Neural crest cell (in vitro differentiated cells): ENCODE measurements at places on chromosomes 13 and 19. TPM values are rescaled to one million over a fixed set of nuclear protein-coding genes. Genes with fewer than 3 reads are reported as not detected.

DNA sequence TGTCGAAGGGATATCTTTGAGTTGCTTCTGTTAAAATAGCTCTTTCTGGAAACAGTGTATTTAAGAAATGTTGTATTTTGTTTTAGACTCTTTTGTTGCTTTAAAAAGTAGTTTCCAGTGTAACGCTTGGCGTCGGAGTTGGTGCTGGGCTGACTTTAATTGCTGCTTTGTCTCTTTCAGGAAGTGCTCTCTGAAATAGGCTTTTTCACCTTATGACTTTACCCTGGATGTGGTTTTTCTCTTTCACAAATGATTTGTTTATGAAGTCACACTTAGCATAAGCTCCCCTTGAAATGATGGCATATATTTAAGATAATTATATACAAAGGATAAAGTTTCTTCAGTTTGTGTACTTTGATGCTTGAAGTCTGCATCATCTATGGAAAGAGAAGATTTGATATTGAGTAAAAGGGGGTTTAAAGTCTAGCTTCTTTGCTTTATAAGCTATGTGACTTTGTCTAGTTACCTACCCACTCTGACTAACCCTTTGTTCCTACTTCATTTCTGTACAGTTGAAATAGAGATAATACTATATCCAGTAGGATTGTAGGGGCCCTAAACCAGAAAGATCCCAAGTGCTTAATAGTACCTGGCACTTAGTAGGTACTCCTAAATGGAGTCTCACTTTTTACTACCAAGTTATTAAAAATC, at the start of gene GPR18:
Gene GPR18, minus strand, starts transcription at position 170 of the 651 bp plus-strand sequence. CDS start 2,507 bp downstream, outside the sequence.
- no peak for DNase-seq

- DNase-seq, result no peak
These were observed 74.5 kb downstream of the NBEA start for GRCh38 chr13:35016362-35017112.

- DNase-seq, result no peak
These were observed 63.6 kb upstream of the FLT1 start for GRCh38 chr13:28558567-28558966.

DNA sequence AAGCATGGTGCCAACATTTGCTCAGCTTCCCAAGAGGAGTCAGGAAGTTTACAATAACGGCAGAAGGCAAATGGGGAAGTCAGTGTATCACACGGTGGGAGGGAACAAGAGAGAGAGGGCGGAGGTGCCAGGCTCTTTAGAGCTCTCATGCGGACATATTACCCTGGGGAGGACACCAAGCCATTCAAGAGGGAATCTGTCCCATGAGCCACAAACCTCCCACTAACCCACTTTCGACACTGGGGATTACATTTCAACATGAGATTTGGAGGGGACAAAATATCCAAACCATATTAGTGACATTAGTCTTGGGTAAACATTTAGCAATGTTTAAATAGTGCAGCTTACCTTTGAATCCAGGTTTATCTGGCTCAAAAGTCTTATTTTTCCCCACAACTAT, 69.9 kb downstream of the SLAIN1 start:
- no peak for DNase-seq

- no peak for DNase-seq
These were observed 213.6 kb downstream of the PCDH20 start for GRCh38 chr13:61202042-61202441.

DNA sequence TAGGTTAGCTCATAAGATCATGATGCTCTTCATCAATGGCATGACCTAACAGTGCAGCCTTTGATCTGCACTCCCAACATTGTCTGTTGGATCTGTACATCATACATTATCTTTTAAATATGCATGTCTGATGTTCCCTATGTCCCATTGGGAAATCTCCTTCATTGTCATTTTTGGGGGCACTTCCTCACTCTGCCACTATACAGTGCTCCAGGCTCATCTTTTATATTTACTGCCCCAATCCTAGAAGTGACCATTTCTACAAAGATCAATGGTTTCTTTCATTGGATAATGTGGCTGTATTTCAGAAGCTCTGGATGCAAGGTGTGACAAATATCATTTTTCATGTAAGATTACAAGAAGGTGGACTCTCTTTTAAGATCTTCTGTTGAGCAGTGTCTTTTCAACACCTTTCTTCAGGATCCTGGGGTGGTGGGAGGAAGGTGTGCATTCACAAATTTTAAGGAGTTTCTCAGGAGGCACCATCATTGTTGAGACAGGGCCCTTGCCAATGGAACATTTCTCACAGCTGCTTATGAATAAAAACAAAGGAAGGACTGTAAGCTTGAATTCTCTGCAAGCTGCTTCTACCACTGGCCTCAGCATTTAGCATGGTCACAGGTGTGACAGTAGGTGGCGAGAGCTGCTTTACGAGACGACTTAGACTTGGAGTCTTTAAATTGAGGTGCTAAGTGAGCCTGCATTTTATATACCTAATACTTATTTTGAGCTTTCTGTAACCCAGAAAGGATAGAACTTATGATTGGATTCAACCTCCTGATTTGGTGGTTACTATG, 403.0 kb downstream of the LMO7 start:
- DNase-seq, result no peak

DNA sequence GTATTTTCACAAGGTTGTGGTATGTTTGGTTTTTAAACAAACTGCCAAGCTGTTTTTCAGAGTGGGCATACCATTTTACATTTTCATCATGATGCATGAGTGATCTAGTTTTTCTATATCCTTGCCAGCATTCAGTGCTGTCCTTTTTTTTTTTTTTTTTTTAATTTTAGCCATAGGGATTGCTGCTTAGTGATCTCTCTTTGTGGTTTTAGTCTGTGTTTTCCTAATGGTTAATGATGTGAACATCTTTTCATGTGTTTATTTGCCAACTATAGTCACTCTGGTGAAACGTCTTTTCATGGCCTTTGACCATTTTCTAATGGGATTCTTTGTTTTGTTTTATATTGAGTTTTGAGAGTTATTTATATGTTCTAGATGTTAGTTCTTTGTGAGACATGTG, 59.7 kb downstream of the SHISA2 start:
- DNase-seq, result no peak

The PRR36 gene
- total RNA-seq, result 20.9 and 21.8 TPM in 2 replicates

The ZNF77 gene
- total RNA-seq, result 7.8 and 7.9 TPM in 2 replicates

The KIR2DL1 gene
- not detected in 2 replicates for total RNA-seq

The OLFM2 gene
- total RNA-seq, result 6.8 and 7.3 TPM in 2 replicates

The CERS4 gene
- total RNA-seq, result 30.0 and 31.3 TPM in 2 replicates
